Glomerular endothelial cell (primary cell): ENCODE measurements at places on chromosomes 12 and 14. TPM values are rescaled to one million over a fixed set of nuclear protein-coding genes. Genes with fewer than 3 reads are reported as not detected.

- no peak for DNase-seq
Observed at GRCh38 chr12:28145216-28145615, 45.0 kb upstream of the CCDC91 start.

- no peak for DNase-seq
Observed at GRCh38 chr14:76595266-76595665, 166.0 kb upstream of the VASH1 start.

- no peak for DNase-seq
Observed at GRCh38 chr12:55745361-55746173, 2.6 kb downstream of the GDF11 start.

- no peak for DNase-seq
Observed at GRCh38 chr14:30159374-30159773, 231.7 kb upstream of the PRKD1 start.

SLC39A2 gene
- total RNA-seq = not detected in 2 replicates
